ENCODE measurements at places on chromosomes 2 and 18. TPM values are rescaled to one million over a fixed set of nuclear protein-coding genes. Genes with fewer than 3 reads are reported as not detected.

Gene DNAH7
- not detected for total RNA-seq

Gene HTR2B
- total RNA-seq: 0.38 TPM

- no peak for DNase-seq
Measured at GRCh38 chr2:172307800-172308199, 119.6 kb upstream of the ITGA6 start.

DNA sequence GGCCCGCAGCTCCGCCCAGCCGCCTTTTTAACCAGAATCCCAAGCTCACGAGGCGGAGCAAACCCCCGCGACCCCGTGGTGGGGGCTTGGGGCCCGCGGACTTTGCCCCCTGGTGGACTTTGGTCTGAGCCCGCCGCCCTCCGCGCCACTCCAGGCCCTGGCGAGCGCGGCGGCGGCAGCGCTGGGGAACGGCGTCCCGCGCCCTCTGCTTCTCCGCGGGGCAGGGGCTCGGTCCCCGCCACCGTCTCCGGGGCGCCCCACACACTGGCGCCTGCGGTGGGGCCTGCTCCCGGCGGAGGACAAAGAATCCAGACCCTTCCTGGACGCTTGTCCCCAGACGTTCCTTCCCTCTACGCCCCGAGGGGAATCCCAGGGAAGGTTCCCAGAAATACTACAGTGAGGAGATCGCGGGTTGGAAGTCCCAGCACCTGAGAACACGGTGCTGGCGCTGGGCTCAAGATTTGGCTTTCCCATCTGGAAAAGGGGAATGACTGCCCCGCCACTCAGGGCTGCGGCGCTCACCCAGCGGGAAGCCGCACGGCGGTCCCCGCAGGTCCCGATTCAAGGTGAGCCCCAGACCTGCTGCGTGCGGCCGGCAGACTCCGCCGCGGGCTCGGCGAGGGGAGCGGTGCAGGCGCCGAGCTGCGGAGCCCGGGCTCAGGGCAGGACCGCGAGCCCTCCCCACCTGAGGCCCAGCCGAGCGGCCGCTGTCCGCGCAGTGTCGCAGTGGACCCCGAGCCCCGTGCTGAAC, at the start of gene HAAO:
HAAO (minus strand) TSS at position 1 of the 751 bp plus-strand sequence. CDS start 47 bp downstream, outside the sequence.
- no peak for DNase-seq

DNA sequence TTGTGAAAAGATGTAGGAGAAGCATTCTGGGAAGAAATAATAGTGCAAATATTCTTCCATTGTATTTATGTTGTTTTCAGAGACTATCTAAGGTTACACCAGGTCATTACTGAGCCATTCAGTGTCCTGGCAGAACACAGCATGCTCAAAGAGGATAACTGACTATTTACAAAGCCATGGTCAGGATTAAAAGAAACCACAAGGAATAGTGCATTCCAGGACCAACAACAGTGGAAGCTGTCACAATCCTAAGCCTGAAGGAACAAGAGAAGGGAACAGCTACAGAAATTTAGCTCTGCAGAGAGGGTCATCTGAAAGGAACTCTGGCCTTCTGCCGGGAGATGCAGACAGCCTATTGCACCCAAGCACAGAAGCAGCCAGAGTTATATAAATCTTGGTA, 116.7 kb downstream of the DSC3 start:
- no peak for DNase-seq

GRCh38 chr2:46410273-46411244, 68.8 kb upstream of the TMEM247 start:
- DNase-seq: no peak

DNA sequence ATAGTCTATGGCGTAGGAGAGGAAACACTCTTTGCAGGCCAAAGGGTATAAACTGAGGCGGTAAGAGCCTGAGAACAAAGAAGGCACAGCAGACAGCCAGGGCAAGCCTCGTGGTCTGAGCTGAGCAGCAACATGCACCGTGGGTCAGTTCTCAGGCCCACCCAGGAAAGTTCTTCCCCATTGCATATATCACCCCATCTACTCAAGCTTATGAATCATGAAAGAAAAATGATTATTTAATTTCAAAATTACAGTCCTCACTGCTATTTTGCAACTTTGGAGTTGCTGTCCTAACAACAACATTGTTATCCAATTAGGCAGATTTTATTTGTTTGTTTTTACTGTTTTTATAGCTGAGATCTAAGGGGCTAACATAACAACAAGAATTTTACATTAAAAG, 54.7 kb upstream of the RIOK3 start:
- DNase-seq: no peak

DNA sequence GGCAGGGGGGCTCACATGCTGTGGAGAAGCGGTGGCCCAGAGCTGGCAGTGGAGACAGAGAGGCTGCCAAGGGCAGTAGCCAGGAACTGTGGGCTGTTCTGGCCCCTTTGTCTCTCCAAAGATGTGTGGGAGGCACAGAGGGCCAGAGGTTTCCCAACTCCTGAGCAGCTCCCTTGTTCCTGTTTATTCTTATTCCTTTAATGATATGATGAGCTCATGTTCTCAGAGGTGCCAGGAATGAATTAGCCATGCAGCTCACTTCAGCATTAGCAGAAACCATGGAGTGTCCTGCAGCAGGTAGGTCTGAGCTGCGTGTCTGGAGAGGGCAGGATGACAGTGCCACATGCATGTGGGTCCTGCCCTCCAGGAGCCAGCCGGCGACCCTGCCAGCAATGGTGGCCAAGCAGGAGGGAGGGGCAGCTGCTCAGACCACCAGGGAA, 77.9 kb upstream of the FZD7 start:
- DNase-seq: no peak

GRCh38 chr2:175837046-175837445, 165.0 kb downstream of the LNPK start:
- no peak for DNase-seq

- DNase-seq: no peak
Measured at GRCh38 chr18:11040823-11041656, 108.3 kb downstream of the PIEZO2 start.

DNA sequence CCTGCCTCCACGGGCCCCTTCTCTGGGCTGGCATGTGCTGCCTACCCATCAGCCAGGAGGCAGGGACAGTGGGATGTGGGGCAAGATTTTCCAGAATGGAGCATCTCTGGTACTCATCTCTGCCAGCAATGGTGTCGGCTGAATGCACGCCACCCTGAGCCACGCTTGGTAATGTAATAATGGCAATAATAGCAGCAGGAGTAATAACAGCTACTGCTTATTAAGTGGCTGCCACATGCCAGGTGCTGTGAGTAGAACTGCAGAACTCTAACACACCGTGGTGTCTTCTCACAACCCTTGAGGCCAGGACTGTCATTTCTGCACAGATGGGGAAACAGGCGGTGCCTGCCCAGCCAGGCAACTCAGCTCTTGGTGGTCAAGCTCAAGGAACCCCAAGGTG, 113.6 kb downstream of the CELF4 start:
- DNase-seq: no peak
